ENCODE measurements at places on chromosomes 7 and 10.

- DNase-seq: no peak
These were observed 27.9 kb downstream of the DUSP5 start for GRCh38 chr10:110525349-110526260.

DNA sequence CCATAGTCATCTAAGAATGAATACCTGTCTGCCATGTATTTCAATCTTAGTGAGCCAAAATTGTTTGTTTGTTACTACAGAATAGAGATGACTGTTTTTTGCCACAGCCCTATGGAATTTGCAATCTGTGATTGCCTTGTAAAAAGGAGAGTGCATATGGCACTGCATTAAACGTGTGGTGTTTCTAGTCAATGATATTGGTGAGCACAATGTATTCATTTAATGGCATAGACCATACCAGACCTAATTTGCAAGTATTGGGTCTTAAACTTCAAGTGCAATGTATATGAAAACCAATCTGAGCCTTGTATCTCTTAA lies 11.3 kb downstream of the INSIG1 start:
- no peak for DNase-seq

DNA sequence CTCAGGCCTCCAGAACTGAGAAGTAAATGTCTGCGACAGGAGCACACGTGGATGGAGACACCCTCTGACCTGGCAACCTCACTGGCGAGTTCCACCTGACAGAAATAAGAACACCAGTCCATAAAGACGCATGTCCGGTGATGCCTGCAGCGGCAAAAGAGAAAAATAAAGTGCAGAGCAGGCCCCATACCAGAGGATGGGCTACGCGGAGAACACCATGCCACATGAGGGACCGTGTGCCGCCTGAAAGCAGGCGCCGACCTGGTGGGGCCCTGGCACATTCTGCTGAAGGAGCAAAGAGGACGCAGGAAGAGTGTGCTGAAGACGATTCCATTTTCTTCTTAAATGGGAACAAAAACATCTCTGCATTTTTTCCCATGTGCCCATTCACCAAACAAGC lies 105.0 kb downstream of the VIPR2 start:
- no peak for DNase-seq

GRCh38 chr10:71463111-71463510 lies 66.4 kb downstream of the CDH23 start:
- no peak for DNase-seq

GRCh38 chr10:37856881-37857286 lies 526 bp downstream of the ZNF248 start:
- DNase-seq: peak; percentile 29

GRCh38 chr10:100728928-100729861 lies 16.2 kb upstream of the PAX2 start:
- peak; percentile 51 for DNase-seq

GRCh38 chr7:93367254-93367653 lies 135.1 kb downstream of the VPS50 start:
- no peak for DNase-seq

Measured in activated T-cell treated with anti-CD3 and anti-CD28 coated beads, Interleukin-2, amount 50 U/mL, for 72 hours (primary cell).